Stimulated activated CD4-positive, alpha-beta T cell treated with anti-CD3 and anti-CD28 coated beads, Interleukin-15, amount 100 ng/mL, for 48 hours (primary cell): ENCODE measurements at places on chromosomes 2 and 18.

DNA sequence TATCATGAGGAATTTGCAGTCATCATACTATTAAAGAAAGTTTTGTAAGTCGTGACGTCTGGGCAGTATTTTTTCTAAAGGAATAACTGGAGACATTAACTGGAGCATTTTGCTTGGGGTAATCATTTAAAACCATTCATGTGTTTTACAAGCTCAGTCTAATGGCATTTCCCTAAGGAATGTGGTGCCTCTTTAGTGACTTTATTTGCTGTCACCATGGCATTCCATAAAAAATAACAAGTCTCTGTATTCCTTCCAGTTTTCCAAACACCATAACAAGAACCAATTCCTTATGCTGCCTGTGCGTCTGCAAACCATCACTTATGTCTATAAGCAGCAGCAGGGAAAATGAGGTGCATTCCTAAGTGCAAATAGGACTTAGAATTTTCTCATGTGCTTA is 82.8 kb downstream of the EPB41L3 start:
- no peak for DNase-seq

GRCh38 chr18:49648811-49649210 is 87.0 kb downstream of the LIPG start:
- no peak for DNase-seq

DNA sequence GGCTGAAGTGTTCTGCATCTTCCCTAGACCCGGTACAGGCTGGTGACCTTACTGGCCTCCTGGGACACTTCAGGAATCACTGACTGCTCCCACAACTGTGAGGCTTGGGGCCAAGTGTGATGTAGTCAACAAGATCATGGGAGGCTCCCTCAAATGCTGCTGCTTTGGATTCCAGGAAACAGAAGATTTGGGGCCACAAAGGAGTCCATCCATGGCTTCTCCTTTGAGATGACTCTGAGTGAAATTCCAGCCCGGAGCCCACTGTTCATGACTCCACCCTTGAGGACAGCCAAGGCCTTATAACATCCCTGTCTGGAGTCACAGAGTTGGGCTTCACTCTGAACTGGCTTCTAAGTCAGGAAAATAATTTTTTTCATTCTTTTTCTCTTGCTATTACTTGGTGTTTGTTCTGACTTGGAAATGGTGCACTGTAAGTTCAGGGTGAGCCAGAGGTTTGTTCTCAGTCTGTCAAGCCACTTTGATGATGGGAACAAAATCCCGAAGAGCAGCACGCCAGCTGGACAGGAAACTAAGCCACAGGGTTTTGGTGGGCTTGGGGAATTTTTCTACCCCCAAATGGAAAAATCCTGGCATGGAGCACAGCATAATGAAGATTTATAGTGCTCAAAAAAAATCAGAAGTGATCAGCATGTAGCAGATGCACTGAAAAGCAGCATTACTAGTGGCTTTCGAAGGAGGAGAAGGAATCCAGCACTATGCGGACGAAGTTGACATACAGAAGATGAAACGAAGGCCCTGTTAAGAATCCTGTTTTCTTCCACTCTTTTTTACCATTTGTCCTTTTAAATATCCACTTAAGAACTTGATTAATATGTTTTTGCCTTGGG is 98.1 kb upstream of the ZFP36L2 start:
- DNase-seq: no peak

DNA sequence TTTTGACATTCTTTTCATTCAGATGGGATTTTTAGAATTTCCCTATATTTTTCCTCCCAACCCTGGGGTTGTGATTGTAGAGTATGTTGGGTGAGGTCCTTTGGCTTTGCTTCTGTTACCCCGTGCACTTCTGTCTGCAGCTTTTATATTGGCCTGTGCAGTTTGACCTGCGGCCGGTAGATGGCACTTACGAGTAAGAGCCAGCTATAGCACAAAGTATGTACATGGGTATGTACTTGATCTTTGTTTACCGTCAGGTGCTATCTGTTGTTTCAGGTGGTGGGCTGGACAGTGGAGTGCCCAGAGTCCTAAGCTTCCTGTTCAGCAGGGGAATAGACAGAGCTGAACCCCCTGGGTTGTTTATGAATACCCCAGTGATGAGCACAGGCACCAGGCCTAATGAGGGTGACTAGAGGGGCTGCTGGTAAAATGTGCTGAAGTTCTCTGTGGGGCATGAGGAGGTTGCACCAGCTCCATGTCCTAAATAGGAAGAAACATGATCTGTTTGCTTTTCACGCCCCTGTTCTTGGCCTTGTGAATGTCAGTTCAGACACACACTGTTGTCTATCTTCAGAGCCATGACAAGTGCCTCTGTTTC is 58.9 kb upstream of the THUMPD2 start:
- no peak for DNase-seq
